ENCODE measurements at places on chromosomes 12 and 14.

- DNase-seq: no peak
Measured at GRCh38 chr14:24734917-24735500, 101.0 kb upstream of the GZMB start.

DNA sequence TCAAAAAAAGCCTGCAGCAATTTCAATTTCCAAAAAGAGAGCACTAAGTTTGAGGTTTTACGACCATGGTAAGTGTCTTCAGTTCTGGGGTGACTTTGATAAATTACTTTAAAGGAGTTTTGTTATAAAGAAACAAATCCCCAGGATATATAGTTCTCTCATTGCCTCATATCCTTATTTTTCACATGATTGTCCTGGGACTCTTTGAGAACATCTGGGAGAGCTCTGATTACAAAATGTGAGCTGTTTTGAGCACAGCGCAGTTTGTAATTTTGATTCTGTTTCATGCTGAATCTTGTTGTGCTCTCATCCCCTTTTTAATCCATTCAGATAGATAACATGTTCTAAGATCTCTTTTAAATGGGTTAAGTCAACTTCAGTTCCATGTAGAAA is 67.7 kb upstream of the DCN start:
- DNase-seq: no peak

DNA sequence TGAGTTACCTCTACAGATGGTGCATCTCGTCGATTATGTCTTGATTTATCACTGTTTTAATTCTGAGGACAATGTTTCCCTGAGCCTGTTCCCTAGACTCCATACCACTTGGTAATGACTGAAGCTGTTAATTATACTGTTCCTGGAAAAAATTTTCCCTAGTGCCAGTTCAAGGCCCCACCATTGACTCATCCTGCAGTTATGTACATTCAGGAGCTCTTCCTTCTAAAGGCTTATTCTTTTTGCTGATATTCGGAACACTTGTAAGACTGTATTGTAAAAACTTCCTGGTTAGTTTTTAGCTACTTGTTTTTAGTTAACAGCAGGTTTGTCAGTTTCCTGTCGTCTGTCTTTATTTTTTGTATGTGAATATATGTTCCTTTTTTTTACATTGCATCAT is 30.4 kb upstream of the PPP2R5E start:
- no peak for DNase-seq

- no peak for DNase-seq
Measured at GRCh38 chr14:40204441-40205175, 772.4 kb upstream of the FBXO33 start.

DNA sequence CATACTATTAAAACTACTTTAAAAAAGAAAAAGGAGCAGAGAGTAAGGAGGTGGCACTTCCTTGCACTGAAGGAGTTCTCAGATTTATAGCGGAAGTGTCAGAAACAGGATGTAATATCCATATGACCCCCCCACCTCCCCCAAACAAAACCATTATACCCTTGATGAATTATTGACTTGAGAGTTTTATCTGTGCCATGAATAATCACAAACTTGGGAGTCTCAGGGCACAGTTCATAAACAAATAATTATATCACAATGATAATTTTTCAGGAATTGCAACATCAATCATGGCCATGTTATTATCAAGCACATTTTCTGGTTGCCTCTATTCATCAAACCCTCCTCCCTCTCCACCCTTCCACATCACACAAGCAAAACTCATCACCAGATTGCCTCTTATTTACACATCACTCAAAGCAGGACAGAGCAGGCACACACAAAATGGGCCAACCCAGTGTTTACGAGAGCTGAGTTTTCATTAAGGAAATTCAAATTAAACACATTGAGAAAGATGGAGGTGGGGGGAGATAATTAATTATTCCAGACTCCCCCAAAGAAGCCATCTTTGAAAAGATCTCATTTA is 141.4 kb downstream of the EGLN3 start:
- no peak for DNase-seq

DNA sequence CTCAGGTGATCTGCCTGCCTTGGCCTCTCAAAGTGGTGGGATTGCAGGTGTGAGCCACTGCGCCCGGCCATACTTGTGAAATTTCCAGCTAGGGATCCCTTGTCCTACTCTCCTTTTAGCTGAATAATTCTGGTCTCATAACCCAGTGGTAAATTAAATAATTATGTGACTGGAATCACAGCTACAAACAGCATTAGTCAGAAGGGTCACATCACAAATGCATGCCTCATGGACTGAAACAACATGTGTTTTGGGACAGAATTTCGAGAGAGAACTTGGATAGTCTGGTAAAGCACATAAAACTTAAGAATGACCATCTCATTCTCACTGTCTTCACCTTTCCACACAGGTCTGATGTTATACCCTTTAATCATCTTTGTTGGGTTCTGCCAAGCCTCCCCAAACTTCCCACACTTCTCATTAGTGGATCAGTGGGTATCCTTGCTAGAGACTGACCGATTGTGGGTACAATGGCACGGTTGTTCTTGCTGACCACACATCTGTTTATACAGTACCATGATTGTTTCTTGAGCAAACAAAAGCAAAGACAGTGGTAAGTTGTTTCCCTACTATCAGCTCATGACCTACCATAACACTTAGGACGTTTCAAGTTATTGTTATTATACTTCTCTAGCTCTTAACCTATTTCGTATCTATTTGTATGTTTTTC is 5.1 kb downstream of the GPRC5D start:
- no peak for DNase-seq

DNA sequence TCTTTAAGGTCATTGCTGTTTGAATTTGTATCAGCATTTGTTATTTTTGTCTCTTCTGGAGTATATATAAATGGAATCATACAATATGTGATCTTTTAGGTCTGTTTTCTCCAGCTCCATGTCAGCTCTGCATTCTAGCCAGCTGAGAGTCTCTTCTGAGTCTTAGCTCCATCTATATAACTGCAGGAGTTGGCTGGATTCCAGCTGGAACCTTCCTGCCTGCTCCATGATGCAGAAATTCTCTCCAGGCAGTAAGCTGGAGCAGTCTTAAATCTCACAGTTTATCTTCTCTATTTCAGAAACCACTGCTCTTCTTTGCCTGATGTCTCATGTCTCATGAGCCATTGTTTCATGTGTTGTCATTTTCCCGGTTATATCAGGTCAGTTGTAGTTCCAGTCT is 827.6 kb downstream of the NRXN3 start:
- peak; percentile 60 for DNase-seq

DNA sequence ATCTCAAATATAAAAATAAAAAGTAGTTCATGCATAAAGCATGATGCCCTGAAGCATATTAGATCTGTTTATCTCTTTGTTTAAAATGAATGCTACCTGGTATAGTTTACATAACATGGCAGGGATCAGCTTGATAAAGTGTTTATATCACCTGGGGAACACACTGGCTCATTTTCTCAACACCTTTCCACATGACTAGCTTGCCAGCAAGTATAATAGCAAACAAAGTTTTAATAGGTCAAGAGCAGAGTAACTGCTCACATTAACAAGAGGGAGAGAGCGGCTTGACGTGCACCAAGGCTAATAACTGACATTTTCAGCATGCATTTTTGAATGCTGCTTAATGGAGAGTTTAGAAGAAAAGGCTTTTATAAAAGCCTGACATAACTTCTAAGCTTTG is 246.4 kb downstream of the EGLN3 start:
- DNase-seq: no peak

DNA sequence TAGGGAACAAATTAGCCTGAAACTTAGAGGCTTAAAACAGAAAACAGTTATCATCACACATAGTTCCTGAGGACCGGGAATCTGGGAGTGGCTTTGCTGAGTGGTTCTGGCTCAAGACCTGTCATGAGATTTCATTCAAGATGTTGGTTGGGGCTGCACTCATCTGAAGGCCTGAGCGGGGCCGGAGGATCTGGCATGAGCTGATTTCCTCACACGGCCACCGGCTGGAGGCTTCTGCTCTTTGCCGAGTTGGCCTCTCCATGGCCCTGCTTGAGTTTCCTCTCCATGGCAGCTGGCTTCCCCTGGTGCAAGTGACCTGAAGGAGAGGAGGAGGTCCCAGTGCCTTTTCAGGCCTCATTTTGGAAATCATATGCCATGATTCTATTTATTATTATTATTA is 128.1 kb downstream of the PAPOLA start:
- DNase-seq: no peak

- DNase-seq: no peak
Measured at GRCh38 chr12:45532113-45532512, 197.4 kb upstream of the ARID2 start.

DNA sequence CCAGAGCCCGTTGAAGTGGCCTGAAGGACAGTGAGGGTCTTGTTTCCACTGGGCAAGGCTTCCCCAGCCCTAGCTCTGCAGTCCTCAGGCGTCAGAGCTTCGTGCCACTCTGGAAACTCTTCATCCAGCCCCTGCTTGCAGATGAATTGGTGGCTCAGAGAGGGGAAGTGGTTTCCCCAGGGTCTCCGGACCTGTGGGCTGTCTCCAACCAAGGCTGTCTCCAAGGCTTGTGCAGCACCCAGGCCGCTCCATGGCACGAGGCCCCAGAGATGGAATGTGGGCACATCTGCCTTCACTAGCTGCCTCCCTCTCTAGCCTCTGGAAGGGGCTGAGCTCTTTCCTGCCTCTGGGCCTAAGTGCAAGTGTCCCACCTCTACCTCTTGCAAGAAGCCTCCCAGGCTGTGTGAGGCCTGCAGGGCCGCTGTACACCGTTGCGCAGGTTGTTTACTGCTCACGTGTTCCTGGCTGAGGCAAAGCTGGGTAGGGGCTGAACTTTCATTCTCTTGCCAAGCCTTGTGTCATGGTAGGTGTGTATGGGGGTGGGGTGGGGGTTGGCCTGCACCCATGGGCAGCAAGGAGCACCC is 11.1 kb downstream of the RIN3 start:
- DNase-seq: no peak

Data from left hindlimb (tissue), 1 donor.